ENCODE measurements at places on chromosomes 5 and 9. TPM values are rescaled to one million over a fixed set of nuclear protein-coding genes. Genes with fewer than 3 reads are reported as not detected.

The AGXT2 gene
- total RNA-seq, result not detected

The HSPB3 gene
- total RNA-seq, result 0.26 TPM

The SPINK6 gene
- total RNA-seq, result 0.49 TPM

The SLC46A2 gene
- total RNA-seq, result not detected

The PPIC gene
- 16.5 TPM for total RNA-seq

The F12 gene
- total RNA-seq, result 22.9 TPM

The CDH12 gene
- not detected for total RNA-seq

The SLC34A3 gene
- total RNA-seq, result 0.11 TPM

The POLK gene
- total RNA-seq, result 10.7 TPM

The PDLIM4 gene
- 0.79 TPM for total RNA-seq

The LVRN gene
- total RNA-seq, result not detected

The OBP2B gene
- total RNA-seq, result not detected

The TSSK1B gene
- not detected for total RNA-seq

The SCGB3A2 gene
- total RNA-seq, result not detected

The HSD17B3 gene
- total RNA-seq, result not detected

The MCC gene
- 0.19 TPM for total RNA-seq

The TMEM252 gene
- total RNA-seq, result not detected

The TMC1 gene
- 0.13 TPM for total RNA-seq

The JAK2 gene
- total RNA-seq, result 2.9 TPM

The ANKS6 gene
- total RNA-seq, result 14.0 TPM

The C9orf50 gene
- total RNA-seq, result not detected

The SUB1 gene
- 174 TPM for total RNA-seq

The FSTL4 gene
- total RNA-seq, result 4.1 TPM

The ZNF883 gene
- 0.94 TPM for total RNA-seq

The TXNDC8 gene
- not detected for total RNA-seq

The SPATA31D4 gene
- not detected for total RNA-seq

The SARDH gene
- total RNA-seq, result not detected

The MEIKIN gene
- not detected for total RNA-seq

The TGFBR1 gene
- 74.9 TPM for total RNA-seq

The ELL2 gene
- total RNA-seq, result 20.1 TPM

The ABO gene
- total RNA-seq, result not detected

The LEAP2 gene
- 0.86 TPM for total RNA-seq

The CDO1 gene
- not detected for total RNA-seq

The CYFIP2 gene
- 20.2 TPM for total RNA-seq

The GABRA6 gene
- not detected for total RNA-seq

The PCDHGA2 gene
- 0.70 TPM for total RNA-seq

The STPG3 gene
- total RNA-seq, result not detected

The PLEKHG4B gene
- 1.2 TPM for total RNA-seq

The IL13 gene
- not detected for total RNA-seq

The SV2C gene
- not detected for total RNA-seq

The NUP188 gene
- 38.9 TPM for total RNA-seq

The RABL6 gene
- 77.6 TPM for total RNA-seq

The IZUMO3 gene
- not detected for total RNA-seq

The FGF1 gene
- total RNA-seq, result 0.35 TPM

The FOXD4L4 gene
- total RNA-seq, result 0.07 TPM

The C5orf58 gene
- total RNA-seq, result not detected

All from A549 treated with GW870086 at 1 μM for 4 hours (cell line).